Stimulated activated CD8-positive, alpha-beta memory T cell treated with anti-CD3 and anti-CD28 coated beads, Interleukin-4, amount 100 ng/mL, for 4 hours (primary cell): ENCODE measurements at places on chromosomes 5 and 9.

GRCh38 chr5:139696894-139697658 lies 48.9 kb downstream of the CXXC5 start:
- DNase-seq, result peak; percentile 20

DNA sequence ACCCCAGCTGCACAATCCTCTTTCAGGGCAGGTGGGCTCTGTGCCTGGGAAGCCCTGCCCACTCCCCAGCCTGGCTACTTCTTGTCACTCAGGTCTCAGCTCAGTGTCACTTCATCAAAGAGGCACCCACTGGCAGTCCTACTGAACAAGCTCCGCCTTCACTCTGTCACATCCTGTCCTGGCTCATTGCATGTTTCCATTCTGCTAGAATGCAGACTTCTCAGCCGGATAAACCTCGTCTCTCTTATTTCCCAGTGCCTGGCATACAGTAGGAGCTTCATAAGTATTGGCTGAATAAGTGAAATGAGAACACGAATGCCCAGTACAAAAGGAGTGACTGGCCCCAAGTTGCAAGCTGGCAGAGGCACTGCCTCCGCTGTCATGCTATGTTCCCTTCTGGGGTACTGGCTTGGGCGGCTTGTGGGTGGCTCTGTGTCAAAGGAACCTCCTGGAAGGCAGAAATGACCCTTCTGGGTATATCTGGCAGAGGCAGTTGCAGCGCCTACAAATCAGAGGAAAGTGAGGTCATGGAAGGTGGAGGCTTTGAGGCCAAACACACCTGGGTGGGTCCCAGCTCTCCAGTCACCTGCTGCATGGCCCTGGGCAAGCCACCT lies 98.3 kb upstream of the PHYKPL start:
- DNase-seq, result no peak

DNA sequence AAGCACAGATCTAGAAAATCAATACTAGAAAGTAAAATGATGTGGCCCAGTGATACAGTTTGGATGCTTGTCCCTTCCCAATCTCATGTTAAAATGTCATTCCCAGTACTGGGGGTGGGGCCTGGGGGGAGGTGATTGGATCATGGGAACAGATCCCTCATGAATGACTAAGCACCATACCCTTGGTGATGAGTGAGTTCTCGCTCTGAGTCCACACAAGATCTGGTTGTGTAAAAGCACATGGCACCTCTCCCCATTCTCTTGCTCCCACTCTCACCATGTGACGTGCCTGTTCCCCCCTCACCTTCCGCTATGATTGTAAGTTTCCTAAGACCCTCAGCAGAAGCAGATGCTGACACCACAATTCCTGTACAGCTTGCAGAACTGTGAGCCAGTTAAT lies 234.2 kb upstream of the CDH6 start:
- DNase-seq, result no peak

- DNase-seq, result no peak
Measured at GRCh38 chr5:2163060-2163856, 280.5 kb upstream of the IRX4 start.

- peak; percentile 53 for DNase-seq
Measured at GRCh38 chr5:143008809-143009521, 238.8 kb downstream of the ARHGAP26 start.

GRCh38 chr5:98464737-98465330 lies 308.6 kb upstream of the RGMB start:
- no peak for DNase-seq

GRCh38 chr5:90226433-90227099 lies 183.0 kb downstream of the CETN3 start:
- DNase-seq, result no peak

DNA sequence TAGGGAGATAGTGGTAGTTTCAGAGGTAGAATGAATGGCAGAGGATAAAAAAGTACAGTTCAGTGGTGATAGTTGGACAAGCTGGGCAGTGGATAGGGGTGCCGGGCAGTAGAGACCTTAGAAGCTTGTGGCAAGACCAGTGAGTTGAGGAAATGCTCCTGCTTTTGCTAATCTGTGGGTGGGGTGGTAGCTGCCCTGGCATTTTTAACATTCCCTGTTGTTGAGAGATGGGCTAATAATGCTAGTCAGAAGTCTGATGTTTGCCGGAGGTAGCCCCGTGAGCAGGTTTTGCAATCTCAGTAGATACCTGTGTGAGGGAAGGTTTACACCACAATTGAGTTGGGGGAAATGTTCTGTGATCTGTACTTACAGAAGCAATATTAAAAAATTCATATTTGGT lies 91.1 kb downstream of the TRIO start:
- DNase-seq, result no peak

- DNase-seq, result no peak
Measured at GRCh38 chr9:98251551-98251950, 3.9 kb downstream of the TBC1D2 start.

DNA sequence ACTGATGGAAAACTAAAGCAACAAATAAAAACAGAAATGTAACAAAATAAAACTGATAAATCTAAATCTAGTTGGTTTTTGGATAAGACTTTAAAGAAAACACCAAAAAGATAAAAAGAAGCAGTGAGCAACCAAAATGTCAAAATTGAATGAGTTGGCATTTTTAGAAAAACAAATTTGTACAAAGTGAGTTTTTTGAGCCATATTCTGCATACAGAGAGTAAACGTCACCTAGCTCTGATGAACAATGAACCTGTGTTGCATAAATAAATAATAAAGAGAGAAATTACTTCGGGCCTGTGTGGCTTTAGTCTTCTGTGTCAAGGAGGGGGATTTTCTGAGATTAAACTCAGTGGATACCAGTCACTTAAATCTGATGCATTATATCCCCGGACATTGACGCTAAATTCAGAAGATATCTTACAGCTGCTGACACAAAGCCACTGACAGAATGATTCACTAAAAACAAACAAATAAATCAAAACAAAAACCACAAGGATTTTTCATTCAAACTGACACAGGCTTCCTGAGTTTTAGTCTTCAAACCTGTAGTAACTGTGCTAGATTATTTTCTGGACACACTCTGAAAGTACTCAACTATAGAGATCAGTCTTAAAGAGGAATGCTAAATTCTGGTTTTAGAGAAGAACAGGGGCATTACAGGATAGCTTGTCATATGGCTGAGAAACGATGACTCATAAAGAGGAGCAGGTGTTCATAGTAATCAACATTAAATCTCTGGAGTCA lies 403.5 kb upstream of the ST8SIA4 start:
- no peak for DNase-seq

DNA sequence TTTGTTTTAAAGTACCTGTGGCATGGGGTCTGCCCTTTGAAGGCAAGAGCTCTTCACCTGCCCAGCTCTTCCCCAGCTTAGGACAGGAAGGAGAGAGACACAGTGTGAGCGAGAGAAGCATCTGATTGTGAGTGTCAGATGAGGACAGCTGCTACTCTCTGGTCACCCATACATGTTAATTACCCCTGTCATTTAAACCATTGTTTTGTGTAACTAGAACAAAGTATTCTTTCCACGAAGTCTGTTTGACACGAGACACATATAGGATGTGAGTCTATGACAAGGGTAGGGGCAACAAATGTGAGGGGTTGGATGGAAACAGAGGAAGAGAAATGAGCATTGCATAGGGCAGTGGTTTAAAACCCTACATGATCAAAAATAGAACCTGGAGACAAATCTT lies 3.0 kb upstream of the CD274 start:
- DNase-seq, result no peak

- DNase-seq, result no peak
Measured at GRCh38 chr5:169290895-169291294, 10.0 kb downstream of the SLIT3 start.
